ENCODE measurements at places on chromosomes 5 and 9. TPM values are rescaled to one million over a fixed set of nuclear protein-coding genes. Genes with fewer than 3 reads are reported as not detected.

The LECT2 gene
- total RNA-seq, result not detected

DNA sequence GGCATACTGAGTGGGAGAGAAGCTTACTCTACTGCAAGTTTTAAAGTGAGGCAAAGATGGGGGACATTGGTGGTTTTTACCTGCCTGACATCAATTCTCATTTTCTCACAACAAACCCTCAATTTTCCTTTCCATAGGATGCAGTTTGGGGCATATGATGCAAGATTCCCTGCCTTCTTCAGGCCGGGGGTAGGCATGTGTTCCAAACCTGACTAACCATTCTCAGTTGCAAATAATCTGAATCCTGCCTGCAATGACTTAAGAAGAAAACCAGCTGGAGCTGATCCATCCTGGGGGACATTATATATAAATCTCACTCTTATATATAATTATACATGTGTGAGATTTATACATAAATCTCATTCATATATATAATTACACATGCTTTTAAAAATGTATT lies 223.6 kb upstream of the EFNA5 start:
- no peak for DNase-seq
- no peak overlapping the region for H3K27ac ChIP-seq
- H3K27me3 ChIP-seq, result no peaks in the 10 kb centered on the region
- H3K4me3 ChIP-seq, result no peak overlapping the region
- peaks cover 3% of the 10 kb centered on the region for H3K4me1 ChIP-seq

- no peak overlapping the region for H3K4me3 ChIP-seq
- DNase-seq, result no peak
- peaks cover 6% of the 10 kb centered on the region for H3K27me3 ChIP-seq
- H3K36me3 ChIP-seq, result no peaks in the 10 kb centered on the region
- no peak overlapping the region for H3K27ac ChIP-seq
- H3K4me1 ChIP-seq, result no peaks in the 10 kb centered on the region
Measured at GRCh38 chr5:135425641-135426040, 21.5 kb downstream of the DCANP1 start.

The FER gene
- total RNA-seq, result 31.2 TPM

The PRDM9 gene
- not detected for total RNA-seq
